Fibroblast of the aortic adventitia (primary cell): ENCODE measurements at places on chromosomes 6 and 20. TPM values are rescaled to one million over a fixed set of nuclear protein-coding genes. Genes with fewer than 3 reads are reported as not detected.

The LINC00237 gene
- total RNA-seq, result not detected in 2 replicates

The TAF4 gene
- 2.9 and 5.4 TPM in 2 replicates for total RNA-seq

The ARMC2 gene
- total RNA-seq, result 1.6 and 2.5 TPM in 2 replicates

The JPH2 gene
- total RNA-seq, result under 0.01 and 0.82 TPM in 2 replicates

The SLC17A1 gene
- not detected in 2 replicates for total RNA-seq

The B3GALT4 gene
- 3.3 and 8.7 TPM in 2 replicates for total RNA-seq

The DOK5 gene
- total RNA-seq, result 53.6 and 85.6 TPM in 2 replicates

The MYB gene
- total RNA-seq, result 0.54 and 1.6 TPM in 2 replicates

The SLC22A3 gene
- total RNA-seq, result 0.72 and 1.5 TPM in 2 replicates

The LY6G6C gene
- total RNA-seq, result not detected in 2 replicates

The MOCS1 gene
- 3.9 and 8.4 TPM in 2 replicates for total RNA-seq

The SLC22A2 gene
- total RNA-seq, result not detected in 2 replicates

The GRIK2 gene
- 8.3 and 8.9 TPM in 2 replicates for total RNA-seq

The ADGRF5 gene
- total RNA-seq, result under 0.01 and 15.9 TPM in 2 replicates

The ARMC12 gene
- total RNA-seq, result 0.45 TPM in 1 of 2 replicates, not detected in the other

The CDH4 gene
- total RNA-seq, result 0.18 and 0.25 TPM in 2 replicates

The RAD21L1 gene
- not detected in 2 replicates for total RNA-seq

The HSPA12B gene
- total RNA-seq, result 0.18 and 8.3 TPM in 2 replicates

The CAGE1 gene
- total RNA-seq, result 0.33 and 0.36 TPM in 2 replicates

The VAPB gene
- total RNA-seq, result 16.0 and 17.2 TPM in 2 replicates

The ABRACL gene
- 15.8 and 32.2 TPM in 2 replicates for total RNA-seq

The ARID1B gene
- total RNA-seq, result 47.7 and 55.9 TPM in 2 replicates

The C4B gene
- 4.1 and 19.4 TPM in 2 replicates for total RNA-seq

The MAFB gene
- 1.5 and 42.8 TPM in 2 replicates for total RNA-seq

The GPR63 gene
- total RNA-seq, result under 0.01 and 0.27 TPM in 2 replicates

The CDH26 gene
- 0.09 TPM in 1 of 2 replicates, not detected in the other for total RNA-seq

The CCND3 gene
- total RNA-seq, result 25.8 and 28.1 TPM in 2 replicates

The LRRC1 gene
- 2.5 and 8.3 TPM in 2 replicates for total RNA-seq

The KCNQ5 gene
- 2.6 and 9.4 TPM in 2 replicates for total RNA-seq

The RIMS4 gene
- total RNA-seq, result 0.27 and 0.41 TPM in 2 replicates

The SMLR1 gene
- total RNA-seq, result not detected in 2 replicates

The EPPIN gene
- not detected in 2 replicates for total RNA-seq

The LTA gene
- not detected in 2 replicates for total RNA-seq

The SIRPB1 gene
- 0.90 TPM in 1 of 2 replicates, not detected in the other for total RNA-seq

The PDE10A gene
- total RNA-seq, result 6.1 and 12.7 TPM in 2 replicates

The ZNF343 gene
- total RNA-seq, result 9.7 and 45.2 TPM in 2 replicates

The ITPA gene
- 26.2 and 36.2 TPM in 2 replicates for total RNA-seq

The TAP1 gene
- total RNA-seq, result 11.9 and 25.2 TPM in 2 replicates

The CST5 gene
- not detected in 2 replicates for total RNA-seq

The ALDH8A1 gene
- total RNA-seq, result 0.09 and 0.16 TPM in 2 replicates

The ARHGAP18 gene
- 26.2 and 65.8 TPM in 2 replicates for total RNA-seq

The TLDC2 gene
- total RNA-seq, result 0.18 TPM in 1 of 2 replicates, not detected in the other

The CRISP2 gene
- total RNA-seq, result not detected in 2 replicates

The NKAPL gene
- total RNA-seq, result 1.3 and 1.9 TPM in 2 replicates

The HLA-DPB1 gene
- total RNA-seq, result 0.27 and 3.8 TPM in 2 replicates

The FNDC11 gene
- total RNA-seq, result 0.25 and 0.45 TPM in 2 replicates

The ULBP2 gene
- total RNA-seq, result 2.5 and 3.3 TPM in 2 replicates

The CCR6 gene
- not detected in 2 replicates for total RNA-seq

The GABRR1 gene
- not detected in 2 replicates for total RNA-seq

The ACSS1 gene
- total RNA-seq, result 0.99 and 2.5 TPM in 2 replicates

The TOX2 gene
- total RNA-seq, result 0.74 and 5.2 TPM in 2 replicates

The CRISP3 gene
- total RNA-seq, result not detected in 2 replicates

The CEP85L gene
- 10.8 and 17.1 TPM in 2 replicates for total RNA-seq

The LST1 gene
- not detected in 2 replicates for total RNA-seq

The GABRR2 gene
- 0.09 TPM in 1 of 2 replicates, not detected in the other for total RNA-seq

The FABP7 gene
- not detected in 2 replicates for total RNA-seq

The GPLD1 gene
- total RNA-seq, result 0.27 and 0.41 TPM in 2 replicates
